ENCODE measurements at places on chromosomes 4 and X. TPM values are rescaled to one million over a fixed set of nuclear protein-coding genes. Genes with fewer than 3 reads are reported as not detected.
A peak's percentile ranks its signal among the peaks of the same experiment; 100 is the strongest.

GRCh38 chrX:152897222-152898131 lies at the start of gene ZNF185:
Gene ZNF185, plus strand, starts transcription at chrX:152898067. Its CDS starts 16,423 bp downstream, at chrX:152914490.
- DNase-seq, result peak; percentile 66

DNA sequence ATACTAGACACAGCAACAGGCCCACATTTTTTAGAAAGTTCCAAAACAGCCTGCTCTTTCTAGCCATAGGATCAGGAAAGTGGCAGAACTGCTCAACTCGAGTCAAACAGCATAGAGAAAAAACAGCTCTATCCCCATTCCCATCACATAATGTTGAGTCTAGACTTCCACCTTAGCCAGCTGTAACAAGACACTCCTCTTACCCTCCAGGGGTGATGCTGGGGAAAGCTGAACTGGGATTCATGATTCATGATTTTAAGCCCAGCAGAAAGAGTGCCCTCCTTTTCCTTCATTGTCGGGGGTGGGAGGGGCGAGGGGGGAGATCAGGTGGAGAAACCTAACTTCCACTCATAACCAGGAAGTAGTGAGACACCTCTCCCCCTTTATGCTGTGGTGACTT lies 86.1 kb downstream of the CENPC start:
- DNase-seq, result no peak

DNA sequence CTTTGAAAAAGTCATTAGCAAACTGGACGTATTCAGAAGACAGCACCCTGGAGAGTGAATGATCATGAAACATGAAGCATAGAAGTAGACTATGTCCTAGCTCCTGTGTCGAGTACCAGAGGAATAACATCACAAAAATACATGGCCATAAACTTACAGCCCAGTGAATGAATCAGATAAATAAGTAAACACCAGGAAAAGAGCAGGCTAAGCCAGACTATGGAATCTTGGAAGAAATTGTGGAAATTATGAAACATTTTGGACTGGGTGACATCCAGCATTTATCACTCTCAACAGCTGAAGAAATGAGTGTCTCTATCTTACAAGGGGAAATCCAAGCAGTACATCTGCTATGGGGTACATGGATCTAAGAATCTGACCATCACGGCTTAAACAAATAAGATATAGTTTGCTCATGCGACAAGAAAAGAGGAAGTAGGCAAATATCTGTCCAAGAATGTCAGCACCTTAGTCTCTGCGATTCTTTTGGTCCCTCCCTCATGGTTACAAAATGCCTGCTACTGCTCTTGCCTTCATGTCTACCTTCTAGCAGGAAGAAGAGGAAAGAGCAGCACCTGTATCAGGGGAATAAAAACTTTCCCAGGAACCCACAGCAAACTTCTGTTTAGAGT lies 481.5 kb downstream of the BCOR start:
- DNase-seq, result no peak

- no peak for DNase-seq
These were observed 29.5 kb upstream of the GPR78 start for GRCh38 chr4:8550691-8551090.

DNA sequence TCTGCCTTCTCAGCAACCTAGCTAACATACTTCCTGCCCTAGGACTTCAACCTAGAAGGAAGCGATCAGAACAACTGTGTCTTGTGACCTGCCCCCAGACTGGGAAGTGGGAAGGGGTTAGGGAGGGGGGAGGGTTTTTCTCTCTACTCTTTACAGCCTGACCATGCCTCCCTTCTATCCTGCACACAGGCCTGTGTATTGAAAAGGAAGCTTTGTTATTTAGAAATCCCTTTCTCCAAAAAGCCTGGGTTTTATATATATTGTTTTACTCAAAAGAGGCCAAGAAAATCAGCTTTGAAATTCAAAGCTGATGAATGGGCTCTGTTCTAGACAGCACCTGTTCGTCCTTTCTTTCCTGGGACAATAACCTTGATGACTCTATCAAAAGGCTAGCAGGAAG lies 35.2 kb upstream of the SMS start:
- no peak for DNase-seq

DNA sequence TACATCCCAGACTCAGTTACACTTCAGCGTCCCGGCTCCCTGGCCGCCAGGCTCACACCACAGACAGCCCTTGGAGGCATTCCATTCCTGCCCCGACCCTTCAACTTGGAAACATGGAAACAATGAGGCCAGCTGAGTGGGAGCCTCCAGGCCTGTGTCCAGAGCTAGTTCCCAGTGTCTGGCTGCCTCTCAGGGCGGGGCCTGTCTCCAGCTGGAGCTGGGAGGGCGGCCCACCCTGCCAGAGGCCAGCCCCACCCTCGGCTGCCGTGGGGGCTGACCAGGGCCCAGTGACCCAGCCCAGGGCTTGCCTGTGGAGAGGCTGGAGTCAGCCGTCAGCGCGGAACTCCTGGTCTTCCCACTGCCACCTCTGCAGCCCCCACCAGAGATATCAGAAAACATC lies 37.4 kb upstream of the SPON2 start:
- peak; percentile 82 for DNase-seq

Gene NAA11
- total RNA-seq, result not detected

Gene CLIC2
- 66.4 TPM for total RNA-seq

Gene GYPA
- not detected for total RNA-seq

Gene PRAF2
- 37.3 TPM for total RNA-seq
